Stimulated activated CD8-positive, alpha-beta memory T cell treated with anti-CD3 and anti-CD28 coated beads, Interleukin-7, amount 100 ng/mL, for 4 hours (primary cell): ENCODE measurements at places on chromosomes 5 and 9.

- DNase-seq, result no peak
Measured at GRCh38 chr5:3996707-3997336, 401.2 kb downstream of the IRX1 start.

DNA sequence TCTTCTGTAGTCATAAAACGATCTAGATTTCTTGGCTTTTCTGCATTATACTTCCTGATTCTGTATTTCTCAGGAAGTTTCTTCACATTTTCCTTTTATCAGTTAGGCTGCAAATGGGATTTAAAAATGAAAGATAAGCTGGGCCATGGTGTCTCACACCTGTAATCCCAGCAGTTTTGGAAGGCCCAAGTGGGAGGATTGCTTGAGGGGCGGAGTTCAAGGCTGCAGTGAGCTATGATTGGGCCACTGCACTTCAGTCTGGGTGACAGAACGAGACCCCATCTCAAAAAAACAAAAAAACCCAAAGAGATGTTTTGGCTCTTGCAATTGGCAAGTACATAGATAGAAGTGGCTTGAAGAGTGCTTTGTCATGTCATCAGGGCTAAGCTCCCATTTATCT lies 26.2 kb upstream of the APC start:
- DNase-seq, result no peak

- DNase-seq, result no peak
Measured at GRCh38 chr9:35910613-35911359, 1.5 kb downstream of the SPAAR start.

GRCh38 chr5:40274568-40274967 lies 405.1 kb upstream of the PTGER4 start:
- DNase-seq, result no peak

DNA sequence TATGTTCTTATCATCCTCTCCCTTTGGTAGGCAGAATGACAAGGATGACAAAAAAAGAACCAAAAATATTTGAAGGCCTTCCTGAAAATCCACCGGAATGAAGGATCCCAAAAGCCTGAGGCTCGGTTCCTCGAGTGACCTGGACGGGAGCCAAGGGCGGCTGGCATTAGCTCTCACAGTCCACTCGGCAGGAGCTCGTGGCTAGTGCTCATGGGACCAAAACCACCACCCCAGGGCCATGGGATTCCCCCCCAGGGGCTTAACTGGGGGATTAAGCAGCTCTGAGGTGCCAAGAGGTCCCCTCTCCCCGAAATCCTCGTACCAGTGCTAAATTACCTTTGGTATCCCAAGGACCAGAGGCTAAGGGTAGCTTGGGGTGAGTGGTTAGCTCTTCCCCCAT lies 586 bp upstream of the PDZD2 start:
- no peak for DNase-seq

DNA sequence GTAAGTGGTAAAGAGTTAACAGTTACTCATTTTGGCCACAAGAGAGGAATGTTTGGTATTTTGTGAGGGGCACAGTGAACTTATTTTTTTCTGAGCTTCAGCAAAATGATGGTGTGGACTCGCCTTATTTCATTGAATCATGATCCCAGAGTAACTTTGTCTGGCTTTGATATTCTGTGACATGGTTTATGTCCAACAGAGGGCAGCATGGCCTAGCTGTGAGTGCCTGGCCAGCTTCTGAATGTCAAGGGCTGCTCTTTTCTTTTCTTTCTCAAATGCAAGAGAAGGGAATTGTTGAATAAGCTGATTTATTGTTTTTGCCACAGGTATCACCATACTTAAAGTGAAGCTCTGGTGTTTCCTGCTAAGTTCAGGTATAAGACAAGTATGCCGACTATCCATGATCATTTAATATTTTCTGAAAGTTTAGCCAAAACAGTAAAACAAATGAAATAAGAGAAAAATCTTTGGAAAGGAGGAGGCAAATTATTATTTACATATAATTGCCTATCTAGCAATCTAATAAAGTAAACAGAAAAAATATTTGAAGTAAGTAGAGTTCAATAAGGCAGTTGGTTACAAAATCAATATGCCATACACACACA lies 31.7 kb downstream of the MRPL22 start:
- no peak for DNase-seq

DNA sequence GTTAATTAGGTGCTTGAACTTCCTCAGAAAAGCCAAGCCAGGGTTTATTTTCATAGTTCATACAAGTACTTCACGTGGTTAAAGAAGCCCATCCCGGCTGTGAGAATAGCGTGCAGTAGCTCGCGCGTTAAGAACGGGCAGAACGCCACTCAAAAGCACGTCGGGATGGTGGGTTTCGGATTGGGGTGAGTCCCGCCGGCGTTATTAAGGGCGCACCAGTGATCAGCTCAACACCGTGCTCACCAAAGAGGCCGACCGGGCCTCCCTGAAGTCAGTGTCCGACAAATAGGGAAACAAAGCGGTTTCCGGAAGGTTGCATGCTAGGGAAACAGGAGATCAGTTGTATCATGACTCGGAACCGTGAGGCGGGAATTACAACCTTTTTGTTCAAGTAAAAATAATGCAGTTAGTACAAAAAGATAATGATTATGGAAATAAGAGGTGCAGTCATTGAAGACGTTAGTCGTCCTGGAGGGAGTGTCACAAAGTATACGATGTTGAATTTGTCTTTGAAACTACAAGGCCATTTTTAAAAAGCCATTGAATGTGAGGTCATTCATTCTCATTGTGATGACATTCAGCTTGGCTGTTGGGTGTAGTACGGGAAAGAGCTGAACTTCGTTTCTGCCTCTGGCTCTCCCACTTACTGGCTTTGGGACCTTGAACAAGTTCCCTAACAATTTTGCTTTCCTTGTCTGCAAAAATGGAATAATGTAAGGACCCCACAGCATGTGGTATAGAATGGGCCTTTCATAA lies 992 bp downstream of the SETD9 start:
- peak; percentile 24 for DNase-seq

DNA sequence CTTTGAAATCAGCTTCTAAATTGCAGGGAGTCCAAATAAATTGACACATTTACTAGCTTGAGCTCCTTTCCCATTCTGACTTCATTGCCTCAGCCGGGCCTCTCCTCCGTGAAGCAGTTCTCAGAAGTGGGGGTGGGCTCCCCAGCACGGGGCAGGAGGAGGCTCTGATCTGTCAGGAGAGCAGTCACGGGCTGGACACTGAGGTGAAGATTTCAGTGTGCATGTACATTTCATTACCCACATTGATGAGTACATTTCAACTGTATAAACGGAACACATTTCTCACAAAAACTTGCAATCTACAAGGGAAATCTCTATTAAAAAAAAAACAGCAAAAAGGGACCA lies 195.9 kb downstream of the SEMA6A start:
- DNase-seq, result no peak

DNA sequence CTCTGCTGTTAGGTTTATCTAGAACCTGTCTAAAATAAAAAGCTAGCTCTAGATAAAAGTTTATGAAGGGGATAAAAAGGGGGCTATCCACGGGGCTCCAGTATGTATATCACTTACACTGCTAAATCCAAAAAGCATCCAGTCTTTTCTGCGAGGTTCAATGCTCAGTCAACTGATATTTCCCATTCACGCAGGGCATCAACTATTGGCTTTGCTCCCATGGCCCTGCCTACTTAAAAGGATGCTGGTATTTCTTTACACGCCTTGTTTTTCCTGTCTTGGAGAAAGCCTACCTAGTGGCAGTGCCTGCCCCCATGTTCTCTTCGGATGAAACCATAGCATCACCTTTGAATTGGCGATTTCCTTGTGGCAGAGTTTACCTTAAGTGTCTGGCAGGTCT lies 8.1 kb downstream of the SPRY4 start:
- DNase-seq, result no peak

GRCh38 chr9:124482431-124483031 lies 24.7 kb downstream of the NR5A1 start:
- no peak for DNase-seq

DNA sequence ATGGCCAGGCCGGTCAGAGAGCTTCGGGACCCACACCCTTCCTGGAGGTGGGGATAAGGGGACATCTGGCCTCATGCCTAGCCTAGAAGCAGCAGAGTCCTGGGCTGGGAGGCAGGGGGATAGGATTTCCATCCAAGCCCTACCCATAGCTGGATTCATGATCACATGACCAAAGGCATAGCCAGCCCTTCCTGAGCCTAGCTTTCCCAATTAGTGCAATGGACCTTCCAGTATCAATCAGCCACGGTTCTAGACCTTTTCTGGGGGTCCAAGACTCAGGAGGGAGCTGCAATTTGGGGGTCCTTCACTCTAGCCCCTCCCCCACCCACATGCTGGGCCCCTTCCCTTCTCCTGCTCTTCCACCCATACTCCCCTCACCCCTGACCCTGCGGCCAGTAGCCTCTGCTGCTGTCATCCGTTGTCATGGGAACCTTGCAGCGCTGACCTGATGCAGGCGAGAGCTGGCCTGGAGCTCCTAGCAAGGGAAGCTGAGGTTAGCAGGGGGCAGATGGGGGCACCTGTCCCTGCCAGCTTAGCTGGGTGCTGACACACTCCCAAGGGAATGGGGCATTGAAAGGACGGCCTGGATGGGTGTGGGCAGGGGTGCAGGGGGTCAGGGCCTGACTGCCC lies 44.6 kb downstream of the CXXC5 start:
- no peak for DNase-seq

- no peak for DNase-seq
Measured at GRCh38 chr9:4760122-4760521, 19.1 kb upstream of the AK3 start.

- DNase-seq, result no peak
Measured at GRCh38 chr9:78828521-78828920, 531.6 kb downstream of the PSAT1 start.

DNA sequence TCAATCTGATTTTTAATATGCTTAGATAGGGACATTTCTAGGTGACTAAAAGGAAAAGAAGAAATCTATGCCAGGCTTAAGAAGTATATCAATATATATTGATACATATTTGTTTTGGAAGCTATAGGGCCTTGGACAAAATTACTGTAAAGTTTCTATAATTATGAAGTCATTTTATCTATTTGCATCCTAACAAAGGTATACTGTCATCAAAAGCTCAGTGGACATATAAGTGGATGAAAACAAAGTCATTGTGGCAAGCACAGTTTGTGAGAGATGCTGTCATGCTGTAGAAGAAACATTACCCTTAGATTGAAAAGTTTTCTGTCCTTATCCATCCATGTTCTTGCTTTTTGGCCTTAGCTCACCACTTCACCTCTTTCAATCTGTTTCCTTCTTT lies 140.3 kb upstream of the SPEF2 start:
- DNase-seq, result no peak

DNA sequence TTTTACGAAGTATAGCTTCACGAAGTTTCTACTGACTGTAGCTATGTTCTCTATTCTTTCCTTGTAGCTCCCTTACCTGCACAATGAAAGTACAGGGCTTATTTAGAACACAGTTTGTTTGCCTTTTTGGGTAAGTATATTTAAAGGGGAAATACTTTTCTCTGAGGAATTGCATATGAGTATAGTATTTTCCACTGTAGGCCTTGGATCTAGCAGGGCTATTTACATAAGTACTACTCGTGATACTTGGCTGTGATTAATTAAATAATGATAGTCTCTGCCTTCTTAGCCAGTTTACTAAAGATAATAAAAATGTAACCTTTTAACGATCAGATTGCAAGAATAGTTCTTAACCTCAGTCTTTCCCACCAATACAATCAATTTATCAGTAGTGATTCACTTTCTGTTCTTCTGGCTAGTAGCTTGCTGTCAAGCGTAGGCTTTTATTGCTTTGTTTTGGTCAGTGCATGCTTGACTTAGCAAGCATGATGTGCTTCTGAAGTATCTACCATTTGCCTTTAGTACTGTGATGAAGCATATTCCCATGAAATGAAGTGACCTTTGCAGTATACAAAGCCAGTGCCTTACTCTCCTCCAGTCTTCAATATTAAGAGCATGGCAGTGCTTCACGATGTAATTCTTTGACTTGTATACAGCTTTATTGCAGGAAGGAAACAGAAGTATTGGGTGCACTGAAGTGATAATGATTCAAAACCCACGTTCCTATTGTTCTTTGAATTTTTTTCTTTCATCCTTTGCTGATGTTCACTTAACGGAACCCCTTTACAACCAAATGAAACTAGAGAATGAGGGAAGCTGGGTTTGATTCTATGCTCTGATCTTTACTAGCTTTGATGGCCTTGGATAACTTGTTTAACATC lies 64.2 kb downstream of the SLC44A1 start:
- DNase-seq, result no peak

- DNase-seq, result no peak
Measured at GRCh38 chr5:54524704-54525103, 7.1 kb downstream of the SNX18 start.

DNA sequence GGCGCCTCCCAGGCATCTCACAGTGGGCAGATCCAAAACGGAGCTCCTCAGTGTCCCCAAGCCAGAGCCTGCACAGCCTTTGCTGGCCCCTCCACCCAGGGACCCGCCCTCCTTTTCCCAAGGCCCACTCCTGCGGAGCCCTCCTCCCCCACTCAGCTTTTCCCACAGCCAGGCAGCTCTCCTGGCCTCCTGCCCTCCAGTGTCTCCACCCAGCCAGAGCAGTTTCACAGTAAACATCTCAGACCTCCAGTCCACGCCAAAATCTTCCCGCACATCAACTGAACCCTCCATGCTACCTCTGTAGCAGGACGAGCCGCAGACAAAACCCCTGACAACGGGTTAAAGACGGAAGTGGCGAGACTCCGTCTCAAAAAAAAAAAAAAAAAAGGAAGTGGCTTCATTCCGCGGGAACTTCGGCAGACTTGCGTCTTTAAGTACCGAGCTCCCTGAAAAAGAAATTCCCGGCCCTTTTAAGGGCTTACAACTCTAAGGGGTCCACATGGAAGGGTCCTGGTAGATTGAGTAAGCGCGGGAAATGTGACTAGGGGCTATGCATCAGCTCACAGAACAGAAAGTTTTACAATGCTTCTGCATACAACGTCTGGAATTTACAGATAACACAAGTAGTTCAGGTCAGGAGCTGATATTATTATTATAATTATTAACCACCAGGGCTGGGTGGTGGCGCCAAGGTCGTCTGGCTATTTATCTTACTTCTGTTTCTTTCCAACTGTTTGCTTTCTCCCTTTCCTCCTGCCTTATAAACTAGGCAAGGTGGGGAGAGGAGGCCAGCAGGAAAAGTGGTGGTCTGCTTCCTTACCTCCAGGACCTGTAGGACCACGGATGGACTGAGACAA lies 11.4 kb upstream of the GRIN1 start:
- DNase-seq, result no peak

DNA sequence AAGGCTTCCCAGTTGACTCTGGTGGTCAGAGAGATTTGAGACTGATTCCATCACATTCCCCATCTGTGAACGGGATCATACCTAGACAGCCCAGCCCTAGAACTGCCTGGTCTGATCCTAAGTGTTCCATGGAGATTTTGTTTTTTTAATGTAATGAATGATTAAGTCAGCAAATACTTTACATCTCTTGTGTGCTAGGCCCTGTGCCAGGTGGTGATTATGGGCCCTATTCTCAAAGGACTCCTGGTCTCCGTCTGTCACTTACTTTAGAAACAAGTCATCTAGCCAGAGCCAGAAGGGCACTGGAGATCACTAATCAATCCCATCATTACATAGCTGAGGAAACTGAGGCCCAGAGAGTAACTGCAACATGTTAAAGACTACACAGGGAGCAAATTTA lies 1.1 kb upstream of the GPX3 start:
- DNase-seq, result no peak
